Fibroblast of skin of scalp (primary cell): ENCODE measurements at places on chromosomes 16 and 17.

DNA sequence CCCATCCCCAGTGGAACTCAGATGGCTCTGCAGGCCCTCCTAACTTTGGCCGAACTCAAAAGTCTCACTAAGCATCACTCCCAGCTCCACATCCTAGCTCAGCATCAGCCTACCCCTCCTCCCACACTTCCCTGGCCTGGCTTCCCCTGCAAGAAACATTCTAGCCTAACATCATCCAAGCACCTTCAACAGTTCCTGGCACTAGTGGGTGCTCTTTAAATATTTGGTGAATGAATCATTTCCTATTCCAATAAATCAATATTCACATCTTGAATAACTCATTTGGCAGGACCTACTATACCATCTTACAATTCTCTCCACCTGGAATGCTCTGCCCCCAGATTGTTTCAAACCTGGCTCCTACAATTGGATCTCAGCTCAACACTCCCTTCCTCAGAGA is 11.0 kb upstream of the BBS2 start:
- no peak for DNase-seq

- no peak for DNase-seq
These were observed 4.9 kb downstream of the FOXC2 start for GRCh38 chr16:86571530-86571915.

DNA sequence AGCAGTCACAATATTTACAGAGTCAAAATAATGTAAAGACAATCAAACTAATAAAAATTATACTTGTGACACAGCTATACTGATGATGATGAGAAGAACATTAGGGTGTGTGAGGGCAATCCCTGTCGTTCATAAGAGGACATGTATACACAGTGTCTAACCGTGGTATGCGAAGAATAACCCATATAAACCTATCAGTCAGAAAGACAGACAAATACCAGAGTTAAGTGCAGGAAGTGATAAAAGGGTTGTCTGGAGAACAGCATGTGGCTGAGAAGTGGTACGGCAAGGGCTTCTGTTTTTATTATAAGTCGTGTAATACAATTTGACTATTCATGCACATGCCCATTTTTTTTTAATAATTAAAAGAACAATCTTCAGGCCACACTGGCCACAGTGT is 46.7 kb downstream of the LMF1 start:
- DNase-seq, result peak; percentile 8

DNA sequence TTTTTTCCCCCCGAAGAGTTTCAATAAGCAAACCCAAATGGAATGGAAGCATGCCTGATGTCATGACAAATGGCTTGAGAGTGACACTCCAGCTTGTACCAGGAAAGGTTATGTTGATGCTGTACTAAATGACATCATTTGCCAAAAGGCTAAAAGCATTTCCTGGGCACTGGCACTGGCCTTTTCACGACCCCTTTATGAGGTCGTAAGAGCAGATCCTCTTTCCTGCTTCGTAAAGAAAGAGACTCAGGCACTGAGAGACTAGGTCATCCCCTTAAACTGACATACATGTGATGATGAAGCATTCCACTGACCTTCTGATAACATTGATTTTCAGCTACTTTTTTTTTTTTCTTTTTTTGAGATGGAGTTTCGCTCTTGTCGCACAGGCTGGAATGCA is 30.5 kb downstream of the CEP295NL start:
- DNase-seq, result no peak

DNA sequence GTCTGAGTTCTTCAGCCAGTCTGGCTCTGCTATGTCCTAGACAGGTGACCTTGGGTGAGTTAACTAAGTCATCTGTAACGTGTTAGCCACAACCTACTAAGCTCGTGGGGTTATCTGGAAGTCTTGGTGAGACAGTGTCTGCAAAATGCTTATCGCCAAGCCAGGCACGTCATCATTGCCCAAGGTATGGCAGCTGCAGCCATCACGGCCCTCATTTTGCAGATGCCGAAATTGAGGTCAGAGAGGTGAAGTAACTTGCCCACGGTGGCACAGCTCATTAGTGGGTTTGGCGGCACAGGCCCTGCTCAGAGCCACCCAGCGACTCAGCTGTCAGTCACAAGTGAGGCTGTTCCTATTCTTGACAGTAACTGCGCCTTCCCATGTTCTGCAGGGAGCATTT is 79.8 kb downstream of the CMIP start:
- DNase-seq, result no peak

GRCh38 chr17:54891176-54891821 is 9.4 kb upstream of the TOM1L1 start:
- DNase-seq, result peak; percentile 77

DNA sequence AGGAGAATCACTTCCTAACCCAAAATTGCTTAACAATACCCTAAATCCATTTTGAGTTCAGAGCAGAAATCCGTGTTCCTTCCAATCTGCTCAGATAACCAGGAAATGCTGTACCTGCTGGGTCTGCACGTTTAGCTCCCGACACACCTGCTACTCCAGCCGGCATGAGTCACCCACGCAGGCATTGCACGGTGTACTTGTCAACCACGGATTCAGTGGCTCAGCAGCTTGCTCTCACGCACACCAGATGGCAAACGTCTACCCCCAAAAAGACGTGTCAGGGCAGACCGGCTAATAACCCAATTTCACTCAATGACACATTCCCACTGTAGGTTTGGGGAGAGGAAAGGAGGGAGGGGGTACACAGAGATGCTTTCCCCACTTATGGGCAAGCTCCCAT is 468.1 kb downstream of the SOX9 start:
- DNase-seq, result no peak

DNA sequence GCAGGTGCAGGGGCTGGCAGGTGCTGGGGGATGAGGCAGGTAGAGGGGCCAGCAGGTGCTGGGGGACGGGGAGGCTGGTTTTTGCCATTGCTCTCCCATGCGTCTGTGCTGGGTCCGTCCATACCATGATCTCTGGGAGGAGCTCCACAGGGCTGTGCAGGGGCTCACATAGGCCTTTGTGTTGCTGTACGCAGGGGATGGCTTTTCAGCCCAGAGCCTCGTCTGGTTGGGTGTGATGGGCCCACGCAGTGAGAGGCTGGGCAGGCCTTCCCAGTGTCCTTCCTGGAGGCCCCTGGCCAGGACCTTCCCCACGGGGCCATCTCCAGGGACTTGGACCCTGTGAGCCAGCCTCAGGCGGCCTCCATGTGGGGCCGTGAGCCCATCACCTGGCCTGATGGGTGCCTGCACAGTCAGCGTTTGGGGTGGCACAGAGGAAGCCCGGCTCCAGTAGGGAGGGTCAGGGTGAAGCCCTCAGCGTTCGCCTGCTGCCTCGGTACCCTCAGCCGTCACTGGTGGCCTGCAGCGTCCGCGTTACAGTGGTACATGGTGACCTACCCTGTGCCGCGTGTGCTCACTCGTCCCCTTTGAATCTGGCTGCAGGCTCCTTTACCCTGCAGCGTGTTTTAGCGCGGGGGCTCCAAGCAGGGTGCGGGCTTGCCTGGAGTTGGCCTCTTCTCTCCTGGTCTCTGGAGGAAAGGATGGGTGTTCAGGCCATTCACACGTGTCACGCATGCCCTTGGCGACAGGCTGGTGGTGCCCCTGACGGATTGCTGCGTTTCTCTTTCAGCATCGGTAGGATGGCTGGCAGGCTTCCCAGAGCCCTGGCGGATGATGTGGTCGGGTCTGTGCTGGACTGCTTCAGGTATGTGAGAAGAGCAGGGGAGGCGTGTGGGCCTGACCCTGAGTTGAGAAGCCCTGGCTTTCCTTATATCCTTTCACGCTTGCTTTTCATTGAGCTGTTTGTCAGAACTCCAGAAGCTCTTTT is 30.6 kb downstream of the ZNF750 start:
- DNase-seq, result no peak

DNA sequence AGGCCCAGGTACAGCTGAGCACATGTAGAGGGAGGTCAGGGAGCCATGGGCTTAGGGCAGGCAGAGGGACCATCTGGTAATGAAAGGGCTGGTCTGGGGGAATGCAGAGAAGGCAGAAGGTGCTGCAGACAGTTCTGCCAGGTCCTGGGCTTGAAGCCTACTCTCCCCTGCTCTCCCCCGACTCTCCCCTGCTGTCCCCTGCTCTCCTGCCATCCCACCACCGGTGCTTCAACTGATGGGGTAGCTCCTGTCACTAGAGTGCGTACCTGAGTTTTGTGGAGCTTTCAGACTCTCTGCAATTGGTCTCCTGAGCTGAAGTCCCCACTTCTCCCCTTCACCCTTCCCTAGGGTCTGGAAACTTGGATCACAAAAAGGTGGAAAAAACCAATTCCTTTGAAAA is 37.3 kb upstream of the PHOSPHO1 start:
- no peak for DNase-seq

DNA sequence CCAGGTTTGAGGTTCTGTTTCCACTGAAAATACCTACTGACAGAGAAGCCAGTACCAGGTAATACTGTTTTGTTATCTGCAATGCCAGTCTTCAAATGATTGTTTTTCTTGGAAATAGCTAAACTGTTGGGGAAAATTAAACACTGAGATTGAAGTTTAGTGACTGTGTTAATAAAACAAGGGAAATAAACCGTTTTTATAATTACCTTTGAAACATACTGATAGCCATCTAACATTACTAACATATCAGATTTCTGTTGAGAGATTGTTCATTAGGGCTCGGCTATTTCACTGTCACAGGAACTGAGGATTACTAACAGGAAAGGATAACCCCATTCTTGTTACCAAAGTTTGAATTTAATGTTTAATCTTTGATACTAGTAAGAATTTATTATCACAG is 42.1 kb downstream of the CYB5B start:
- no peak for DNase-seq
